ENCODE measurements at places on chromosomes 11 and 22. TPM values are rescaled to one million over a fixed set of nuclear protein-coding genes. Genes with fewer than 3 reads are reported as not detected.
A peak's percentile ranks its signal among the peaks of the same experiment; 100 is the strongest.

Gene KRTAP5-9
- not detected for total RNA-seq

- DNase-seq: peak; percentile 64
Observed at GRCh38 chr22:35150183-35151107, 84.5 kb downstream of the ISX start.

Gene GRAP2
- total RNA-seq: not detected

- no peak for DNase-seq
Observed at GRCh38 chr11:12693094-12693478, 18.9 kb downstream of the TEAD1 start.

DNA sequence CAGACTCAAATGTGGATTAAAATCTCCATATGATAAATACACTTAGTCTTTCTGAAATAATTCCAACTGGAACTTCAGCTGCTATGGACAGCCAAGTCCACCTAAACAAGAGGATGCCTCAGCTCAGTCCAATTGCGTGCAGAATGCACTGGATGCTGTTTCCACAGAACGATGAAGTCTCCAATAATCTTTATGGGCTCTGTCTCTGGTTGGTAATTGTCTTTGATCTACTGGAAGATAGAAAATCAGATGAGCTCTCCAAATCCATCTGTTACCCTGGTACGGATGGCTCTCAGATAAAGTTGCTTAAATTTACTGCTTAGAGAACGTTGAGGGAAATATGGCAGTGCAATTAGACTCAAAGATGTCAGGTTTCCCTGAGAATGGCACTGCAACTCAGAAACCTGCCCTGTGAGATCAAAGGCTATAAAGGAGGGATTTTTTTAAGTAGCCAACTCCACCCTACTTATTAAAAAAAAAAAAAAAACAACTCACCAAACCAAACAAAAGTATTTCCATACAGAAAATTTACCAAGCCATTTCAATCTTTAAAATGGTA lies 859 bp upstream of the BIRC3 start:
- no peak for DNase-seq

GRCh38 chr11:1352696-1353382 lies 36.9 kb upstream of the BRSK2 start:
- DNase-seq: peak; percentile 50

Gene PARVG
- not detected for total RNA-seq

- DNase-seq: no peak
Observed at GRCh38 chr11:102410382-102410784, 42.2 kb downstream of the TMEM123 start.

DNA sequence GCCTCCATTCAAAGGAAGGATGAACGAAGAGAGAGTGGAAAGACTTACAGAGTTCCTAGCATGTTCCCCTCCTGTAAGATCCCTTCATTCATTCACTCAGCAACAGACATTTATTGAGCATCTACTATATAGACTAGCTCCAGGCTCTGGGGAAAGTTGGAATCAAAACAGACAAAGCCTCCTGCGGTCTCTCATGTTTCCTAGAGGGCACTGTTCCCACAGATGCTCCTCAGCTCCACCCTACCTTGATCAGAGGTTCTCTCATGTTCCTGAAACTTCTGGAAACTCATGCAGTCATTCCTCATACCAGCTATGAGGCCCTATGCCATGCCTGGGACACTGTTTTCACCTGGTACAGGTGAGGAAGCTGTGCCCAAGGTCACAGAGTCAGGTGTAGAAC lies 11.1 kb downstream of the ALX4 start:
- DNase-seq: no peak

GRCh38 chr11:117232911-117233409 lies 489 bp downstream of the RNF214 start:
- no peak for DNase-seq

Gene CREBZF
- total RNA-seq: 101 TPM

DNA sequence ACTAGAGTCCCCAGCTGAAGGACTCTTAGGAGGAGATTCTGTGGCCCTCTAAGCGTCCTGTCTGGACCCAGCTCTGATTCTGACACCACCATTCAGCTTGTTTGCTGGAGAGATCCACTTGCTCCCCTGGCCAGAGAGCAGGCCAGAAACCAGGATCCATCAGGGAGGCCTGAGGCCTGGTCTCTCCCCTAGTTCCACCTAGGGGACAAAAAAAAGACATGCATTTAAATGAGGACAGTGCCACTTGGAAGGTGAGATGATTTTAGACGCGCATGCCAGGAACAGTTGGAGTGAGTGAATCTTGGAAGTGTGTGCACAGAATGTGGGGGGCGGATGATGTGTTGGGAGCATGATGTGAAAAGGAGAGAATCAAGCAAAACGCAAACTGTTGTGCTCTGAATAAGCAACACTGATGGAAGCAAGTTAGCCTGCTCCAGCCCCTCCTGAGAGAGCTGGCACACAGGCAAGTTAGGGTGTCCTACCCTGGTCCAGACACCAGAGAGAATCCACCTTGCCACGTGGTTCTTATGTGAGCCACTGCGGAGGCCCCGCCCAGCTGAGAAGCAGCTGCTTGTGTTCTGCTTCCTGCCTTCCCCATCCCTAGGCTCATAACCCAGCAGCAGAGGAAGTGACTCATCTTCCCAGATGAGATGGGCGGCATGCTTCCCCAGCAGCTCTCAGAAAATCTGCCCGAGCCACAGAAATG lies 8.0 kb upstream of the SLCO2B1 start:
- DNase-seq: peak; percentile 78

- no peak for DNase-seq
Observed at GRCh38 chr11:41578421-41579051, 119.1 kb upstream of the LRRC4C start.

GRCh38 chr11:59088162-59088561 lies 2.1 kb downstream of the GLYATL1B start:
- no peak for DNase-seq

DNA sequence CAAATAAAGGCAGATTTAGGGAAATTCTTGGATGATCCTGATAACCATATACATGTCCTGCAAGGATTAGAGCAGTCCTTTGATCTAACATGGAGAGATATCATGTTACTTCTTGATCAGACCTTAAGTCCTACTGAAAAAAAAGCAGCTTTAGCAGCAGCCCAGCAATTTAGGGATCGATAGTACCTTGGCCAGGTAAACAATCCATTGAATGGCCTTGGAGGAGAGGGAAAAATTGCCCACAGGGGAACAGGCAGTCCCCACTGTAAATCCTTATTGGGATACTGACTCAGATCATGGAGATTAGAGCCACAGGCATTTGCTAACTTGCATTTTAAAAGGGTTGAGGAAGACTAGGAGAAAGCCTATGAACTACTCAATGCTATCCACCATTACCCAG lies 47.8 kb downstream of the PRSS23 start:
- DNase-seq: no peak

DNA sequence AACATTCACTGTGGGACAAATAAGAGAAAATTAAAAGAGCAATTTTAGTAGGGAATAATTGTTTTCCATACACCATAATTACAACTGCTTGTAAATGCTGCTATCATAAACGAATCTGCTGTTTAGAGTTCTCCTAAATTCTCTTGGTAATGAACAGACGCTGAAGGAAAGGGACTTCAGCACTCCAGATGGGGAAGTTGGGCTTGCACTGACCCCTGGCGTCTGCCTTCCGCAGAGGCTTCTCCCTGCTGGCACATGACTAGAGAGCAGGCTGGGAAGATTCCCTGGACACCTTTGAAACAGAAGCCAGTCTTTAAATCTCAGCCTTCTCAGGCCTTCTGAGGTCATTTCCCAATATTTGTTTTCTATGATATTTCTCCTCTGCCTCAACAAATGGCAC lies 84.1 kb downstream of the NXPE2 start:
- peak; percentile 78 for DNase-seq

Gene MS4A3
- not detected for total RNA-seq

GRCh38 chr11:11602011-11602410 lies 19.8 kb downstream of the GALNT18 start:
- DNase-seq: no peak

DNA sequence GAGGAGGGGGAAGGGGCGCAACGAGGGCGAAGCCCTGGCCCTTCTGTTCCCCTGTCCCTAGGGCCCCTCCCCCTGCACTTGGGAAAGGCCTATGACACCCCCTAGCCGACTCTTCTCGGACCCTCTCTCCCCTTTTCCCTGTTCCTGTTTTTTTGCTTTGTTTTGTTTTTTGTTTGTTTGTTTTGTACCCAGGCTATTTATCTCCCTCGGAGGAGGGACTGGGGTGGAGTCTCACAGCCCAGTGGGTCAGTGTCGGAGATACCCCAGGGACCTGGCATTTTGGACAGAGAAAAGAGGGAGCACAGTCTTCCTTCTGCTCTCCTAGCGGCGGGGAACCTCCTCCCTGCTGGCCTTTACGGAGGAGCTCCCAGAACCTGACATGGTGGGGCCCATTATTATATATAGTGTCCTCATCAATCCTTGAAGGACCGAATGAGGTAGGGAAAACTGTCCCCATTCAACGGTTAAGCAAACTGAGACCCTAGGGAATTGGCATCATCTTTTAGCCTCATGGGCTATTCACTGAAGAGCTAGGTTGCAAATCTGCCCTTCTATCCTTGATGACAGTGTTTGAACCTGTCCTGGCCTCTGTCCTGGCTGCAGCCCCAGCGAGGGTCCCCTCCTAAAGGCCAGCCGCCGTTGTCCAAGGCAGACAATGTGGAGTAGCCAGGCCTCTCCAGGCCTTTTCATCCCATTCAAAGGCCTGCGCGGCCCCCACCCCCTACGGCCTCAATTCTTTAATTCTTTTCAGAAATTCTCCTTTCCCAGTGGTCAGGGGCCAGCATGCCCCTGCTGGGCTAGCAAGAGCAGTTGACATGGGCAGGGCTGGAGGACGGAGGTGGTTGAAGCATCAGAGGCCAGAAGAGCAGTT lies 911 bp downstream of the EMID1 start:
- DNase-seq: no peak

GRCh38 chr22:49855251-49855911 lies 1.7 kb downstream of the ZBED4 start:
- no peak for DNase-seq

Gene OR10A2
- not detected for total RNA-seq

Gene ESAM
- 5.3 TPM for total RNA-seq

DNA sequence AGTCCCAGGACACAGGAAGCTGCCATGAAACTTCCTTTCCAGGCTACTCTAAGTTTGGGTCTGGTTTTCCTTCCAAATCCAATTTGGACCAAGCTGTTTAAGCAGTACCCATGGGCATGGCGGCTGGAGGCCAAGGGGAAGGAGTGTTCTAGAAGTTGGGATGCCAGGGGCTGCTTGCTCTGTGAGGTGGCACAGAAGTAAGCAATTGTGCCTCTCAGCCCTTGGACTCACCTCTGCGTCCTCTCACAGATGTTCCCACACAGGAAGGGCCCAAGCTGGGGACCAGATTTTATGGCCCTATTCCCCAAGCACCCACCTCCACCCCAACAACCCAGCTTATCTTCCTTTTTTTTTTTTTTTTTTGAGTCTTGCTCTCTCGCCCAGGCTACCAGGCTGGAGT lies 3.5 kb upstream of the DGAT2 start:
- no peak for DNase-seq

DNA sequence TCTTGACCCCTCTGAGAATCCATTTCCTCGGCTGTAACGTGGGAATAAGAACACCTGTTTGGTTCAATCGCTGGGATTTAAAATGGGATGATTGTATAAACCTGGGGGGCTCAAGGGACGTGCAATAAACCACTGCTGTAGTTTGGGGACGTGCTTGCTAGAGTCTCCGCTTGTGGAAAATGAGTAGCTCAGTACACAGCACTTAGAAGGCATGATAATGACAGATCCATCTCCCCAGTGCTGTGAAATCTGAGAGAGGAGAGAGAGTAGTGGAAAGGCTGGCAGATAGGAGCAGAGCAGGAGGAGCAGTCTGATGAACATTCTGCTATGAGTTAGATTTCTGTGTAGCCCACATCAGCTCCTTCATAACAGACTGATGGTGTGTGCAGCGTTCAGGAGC lies 256.5 kb downstream of the MN1 start:
- DNase-seq: no peak

DNA sequence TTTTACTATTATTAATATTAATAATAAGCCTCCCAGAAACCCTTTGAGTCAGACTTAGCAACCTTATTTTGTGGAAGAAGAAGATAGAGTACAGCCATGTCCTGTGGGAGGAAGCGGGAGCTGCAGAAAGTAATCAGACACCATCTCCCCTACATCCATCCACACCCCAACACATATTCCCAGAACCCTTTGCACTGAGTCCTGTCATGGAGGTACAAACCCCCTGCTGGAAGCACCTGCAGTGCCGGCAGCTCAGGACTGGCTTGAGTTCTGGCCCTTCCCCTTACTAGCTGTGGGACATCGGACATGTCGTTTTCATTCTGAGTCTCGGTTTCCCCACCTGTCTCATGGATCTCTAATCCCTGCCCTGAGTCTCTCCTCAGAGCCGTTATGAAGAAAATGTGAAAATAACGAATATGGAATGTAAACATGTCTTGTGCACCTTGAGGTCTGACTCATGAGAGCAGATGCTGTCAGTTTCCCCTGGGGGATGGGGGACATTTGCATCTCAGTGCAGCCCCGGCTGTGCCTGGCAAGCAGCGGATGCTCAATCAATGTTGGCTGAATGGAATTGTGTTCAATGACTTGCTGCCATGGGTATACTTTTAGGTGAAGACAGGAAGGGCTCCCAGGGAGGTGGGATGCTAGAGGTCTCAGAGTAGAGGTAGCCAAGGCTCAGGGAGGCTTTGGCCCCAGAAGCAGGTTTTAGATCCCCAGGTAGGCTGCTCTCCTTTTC lies 45.4 kb downstream of the TP53I11 start:
- DNase-seq: no peak

- DNase-seq: no peak
Observed at GRCh38 chr11:65847746-65848145, 10.2 kb downstream of the CFL1 start.

GRCh38 chr22:24725736-24726135 lies 48.8 kb downstream of the PIWIL3 start:
- no peak for DNase-seq

DNA sequence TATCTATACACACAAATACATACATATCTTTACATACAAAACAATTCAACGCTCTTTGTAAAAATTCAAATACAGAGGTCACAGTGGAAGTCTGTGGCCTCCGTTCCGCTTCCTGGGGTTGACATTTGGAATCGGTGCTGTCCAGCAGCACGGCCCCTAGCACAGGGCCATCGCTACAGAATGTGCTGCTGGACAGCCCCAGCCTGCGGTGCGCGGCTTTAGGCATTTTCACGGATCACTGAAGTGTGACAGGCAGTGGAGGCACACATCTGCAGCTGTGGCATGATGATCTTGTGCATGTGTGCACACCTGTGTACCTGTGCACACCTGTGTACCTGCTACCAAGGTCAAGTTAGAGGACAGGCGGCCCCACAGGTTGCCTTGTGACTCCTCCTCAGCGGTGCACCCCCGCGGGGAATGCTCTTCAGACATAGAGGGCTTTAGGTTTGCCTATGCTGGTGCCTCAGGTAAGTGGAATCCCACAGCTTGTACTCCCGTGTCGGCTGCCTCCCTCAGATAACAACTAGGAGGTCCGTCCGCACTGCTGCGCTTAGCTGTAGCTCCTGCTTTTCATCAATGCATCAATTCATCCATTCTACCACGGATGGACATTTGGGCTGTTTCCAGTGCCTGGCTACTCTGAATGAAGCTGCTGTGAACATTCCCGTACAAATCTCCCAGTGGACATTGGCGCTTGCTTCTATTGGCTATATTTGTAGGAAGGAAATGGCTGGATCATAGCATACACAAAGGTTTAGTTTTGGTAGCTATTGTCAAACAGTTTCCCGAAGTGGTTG lies 29.9 kb downstream of the GAL start:
- no peak for DNase-seq

- peak; percentile 89 for DNase-seq
Observed at GRCh38 chr11:117199053-117199915, at the start of gene TAGLN. Gene TAGLN (plus strand): TSS chr11:117199370. CDS start chr11:117203014, 3,644 bp downstream.

GRCh38 chr11:2693271-2694261 lies 6.2 kb downstream of the KCNQ1OT1 start:
- DNase-seq: peak; percentile 38

GRCh38 chr11:34332524-34332923 lies 25.3 kb downstream of the ABTB2 start:
- DNase-seq: peak; percentile 19

Gene GRM5
- total RNA-seq: not detected

All from Caco-2 (cell line).